Natural killer cell (primary cell): ENCODE measurements at places on chromosomes 16 and 17. TPM values are rescaled to one million over a fixed set of nuclear protein-coding genes. Genes with fewer than 3 reads are reported as not detected.

GRCh38 chr16:58264007-58264406, 30.8 kb downstream of the PRSS54 start:
- DNase-seq, result no peak

- DNase-seq, result no peak
These were observed 10.7 kb upstream of the BCO1 start for GRCh38 chr16:81227785-81228184.

GRCh38 chr16:10941127-10941933, 938 bp downstream of the DEXI start:
- no peak for DNase-seq

- DNase-seq, result no peak
These were observed 40.6 kb upstream of the ARL6IP1 start for GRCh38 chr16:18841833-18842525.

DNA sequence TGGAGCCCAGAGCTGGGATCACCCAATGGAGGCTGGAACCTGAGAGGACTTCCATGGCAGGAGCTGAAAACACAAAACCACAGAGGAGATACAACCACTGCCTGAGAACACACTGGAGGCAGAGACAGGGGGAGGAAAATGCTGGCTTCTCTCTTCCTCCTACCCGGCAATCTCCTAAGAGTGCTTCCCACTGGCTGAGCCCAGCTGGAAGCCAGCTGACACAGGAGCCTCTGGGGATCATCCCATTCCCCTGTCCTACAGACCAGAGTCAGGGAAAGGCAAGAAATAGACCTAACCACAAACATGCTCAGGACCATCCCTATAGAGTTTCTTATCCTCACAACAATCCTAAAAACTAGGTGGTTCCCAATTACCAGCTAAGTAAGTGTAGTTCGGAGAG, 112.4 kb upstream of the CDH5 start:
- DNase-seq, result no peak

- no peak for DNase-seq
These were observed 1.7 kb downstream of the TBKBP1 start for GRCh38 chr17:47695429-47696376.

Gene ABCC6
- total RNA-seq, result 0.16 TPM

- no peak for DNase-seq
These were observed 9.8 kb downstream of the SCO1 start for GRCh38 chr17:10687499-10687898.

DNA sequence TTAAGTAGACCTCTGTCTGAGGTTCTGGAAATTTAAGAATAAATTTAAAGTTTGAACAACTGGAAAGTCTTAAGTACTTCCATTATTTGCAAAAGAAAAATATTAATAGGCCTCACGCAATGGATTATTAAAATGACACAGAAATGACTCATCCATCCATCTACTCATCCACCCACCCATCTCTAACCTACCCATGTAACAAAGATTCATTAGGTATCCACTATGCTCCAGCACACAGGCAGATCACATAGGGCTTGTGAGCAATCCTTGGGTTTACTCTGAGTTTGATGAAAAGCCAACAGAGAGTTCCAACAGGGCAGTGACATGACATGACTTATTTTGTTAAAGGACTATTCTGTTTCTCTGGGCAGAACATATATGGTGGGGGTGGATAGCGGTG, 93.3 kb downstream of the HELZ start:
- no peak for DNase-seq

- no peak for DNase-seq
These were observed 171.4 kb upstream of the DYNLRB2 start for GRCh38 chr16:80369138-80369958.
